Activated naive CD4-positive, alpha-beta T cell treated with Interleukin-2 at 50 U/mL for 16 hours (primary cell): ENCODE measurements at places on chromosomes 5 and 9.
A peak's percentile ranks its signal among the peaks of the same experiment; 100 is the strongest.

DNA sequence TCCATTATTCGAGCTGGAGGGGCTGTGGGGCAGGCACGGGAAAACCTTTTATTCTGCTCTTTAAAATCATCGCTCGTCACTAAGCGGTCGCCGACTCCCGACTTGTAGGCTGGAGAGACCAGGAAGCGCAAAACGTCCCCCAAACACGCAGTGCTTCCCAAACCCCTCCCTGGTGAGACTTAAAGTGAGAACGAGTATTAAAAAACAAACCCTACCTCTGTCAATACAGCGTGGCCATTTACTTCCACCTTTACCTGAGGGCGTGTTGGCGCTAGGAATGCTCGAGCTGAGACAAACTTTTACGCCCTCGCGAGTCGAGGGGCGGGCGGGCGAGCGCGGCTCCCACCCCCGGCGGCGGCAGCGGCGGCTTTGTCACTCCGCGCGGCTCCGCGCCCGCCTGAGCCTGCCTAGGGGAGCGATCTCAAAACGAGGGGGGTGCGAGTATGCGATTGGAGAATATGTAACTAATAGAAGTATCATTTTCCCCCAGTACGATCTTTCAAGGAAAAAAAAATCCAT lies at the start of gene NR2F1-AS1:
TSS of gene NR2F1-AS1 (minus strand) at position 293 of the 519 bp plus-strand sequence.
- DNase-seq: no peak

DNA sequence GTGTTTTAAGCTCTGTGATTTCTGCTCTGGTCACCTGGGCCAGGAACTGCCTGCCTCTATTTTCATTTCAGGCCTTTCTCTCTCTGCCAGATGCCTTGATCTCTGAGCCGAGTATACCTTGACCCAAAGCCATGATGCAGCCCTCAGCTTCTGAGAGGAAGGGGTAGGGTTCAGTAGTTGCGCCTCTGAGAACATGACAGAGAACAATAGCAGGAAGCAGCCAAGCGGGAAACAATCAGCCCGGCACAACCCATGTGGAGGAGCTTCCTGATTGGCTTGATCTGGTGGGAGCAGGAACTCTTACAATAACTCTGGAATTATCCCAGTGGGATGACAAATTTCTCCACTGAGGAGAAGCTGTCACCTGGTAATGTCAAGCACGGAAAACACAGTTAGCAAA lies 127.4 kb downstream of the PALM2AKAP2 start:
- DNase-seq: no peak

DNA sequence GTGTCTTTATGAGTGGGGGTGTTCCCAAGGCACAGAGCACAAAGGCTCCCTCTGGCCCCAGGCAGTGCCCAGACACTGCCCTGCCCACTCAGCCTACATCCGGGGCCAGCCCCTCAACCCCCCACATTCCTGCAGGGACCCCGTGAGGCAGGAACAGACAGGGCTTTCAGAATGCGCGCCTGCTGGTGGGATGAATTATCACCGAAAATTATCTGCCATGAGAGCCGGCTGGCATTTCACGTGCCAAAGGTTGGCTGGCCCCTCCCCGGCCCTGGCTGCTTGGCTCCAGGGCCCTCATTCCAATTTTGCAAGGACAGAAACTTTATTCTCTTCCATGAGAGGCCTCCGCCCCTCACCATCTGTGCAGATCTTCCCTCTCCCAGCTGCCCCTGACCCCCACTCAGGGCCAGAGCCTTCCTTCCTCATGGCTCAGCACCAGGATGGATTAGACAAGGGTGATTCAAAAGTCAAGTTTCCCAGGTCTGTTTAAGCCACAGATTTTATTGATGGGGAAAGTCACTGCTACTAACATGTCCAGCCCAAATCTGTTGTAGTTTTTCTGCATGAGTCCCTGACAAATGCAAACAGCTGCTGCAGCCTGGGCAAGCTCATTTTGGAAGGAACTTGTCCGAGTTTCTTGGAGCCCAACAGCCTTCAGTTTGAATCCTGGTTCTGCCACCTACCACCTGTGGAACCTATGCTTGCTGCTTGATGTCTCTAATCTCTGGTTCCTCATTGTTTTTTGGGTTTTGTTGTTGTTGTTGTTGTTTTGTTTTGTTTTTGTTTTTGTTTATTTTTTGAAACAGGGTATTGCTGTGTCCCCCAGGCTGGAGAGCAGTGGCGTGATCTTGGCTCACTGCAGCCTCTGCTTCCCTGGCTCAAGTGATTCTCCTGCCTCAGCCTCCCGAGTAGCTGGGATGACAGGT lies 32.3 kb upstream of the WDR38 start:
- DNase-seq: no peak

DNA sequence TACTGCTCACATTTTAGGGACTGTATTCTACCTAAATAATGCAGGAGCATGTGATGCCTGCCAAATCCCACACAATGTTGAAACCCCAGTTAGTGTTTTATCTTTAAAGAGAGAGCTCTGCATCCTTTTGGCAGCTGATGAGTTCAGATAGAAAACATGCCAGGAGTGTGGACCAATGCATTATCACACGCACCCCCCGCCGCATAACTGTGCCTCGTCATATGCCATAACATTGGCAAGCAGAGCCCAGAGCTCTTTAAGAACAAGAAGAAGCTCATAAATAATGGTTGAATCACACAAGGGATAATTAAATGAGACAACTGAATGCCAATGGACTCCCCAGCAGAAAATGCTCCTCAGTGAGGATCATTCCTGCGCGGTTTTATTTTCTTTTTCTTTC lies 52.8 kb upstream of the RORB start:
- no peak for DNase-seq

DNA sequence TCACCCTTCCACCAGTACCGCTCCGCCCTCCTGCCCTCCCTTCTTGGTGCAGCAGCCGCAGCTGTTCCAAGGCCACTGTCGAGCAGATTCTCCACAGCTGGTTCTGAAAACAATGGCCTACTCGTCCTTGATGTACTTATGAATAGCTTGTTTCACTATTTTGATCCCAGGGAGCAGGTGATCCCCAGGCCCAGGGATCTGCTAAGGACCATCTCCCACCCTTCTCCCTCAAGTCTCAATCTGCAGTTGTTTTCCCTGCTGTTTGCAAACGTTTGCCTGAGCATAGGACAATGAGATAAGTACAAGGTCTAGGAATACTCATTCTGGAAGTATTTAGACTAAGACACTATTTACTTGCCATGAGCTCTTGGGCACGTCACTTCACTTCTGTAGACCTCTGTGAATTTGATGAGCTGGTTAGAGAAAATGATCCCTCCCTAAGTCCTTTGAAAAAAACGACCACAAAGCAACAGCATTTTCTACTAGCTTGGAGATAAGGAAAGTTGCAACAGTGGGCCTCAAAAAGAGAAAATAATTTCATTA lies 1.8 kb downstream of the LURAP1L start:
- DNase-seq: no peak

- DNase-seq: no peak
Observed at GRCh38 chr5:26691486-26691885, 346.9 kb downstream of the CDH9 start.

DNA sequence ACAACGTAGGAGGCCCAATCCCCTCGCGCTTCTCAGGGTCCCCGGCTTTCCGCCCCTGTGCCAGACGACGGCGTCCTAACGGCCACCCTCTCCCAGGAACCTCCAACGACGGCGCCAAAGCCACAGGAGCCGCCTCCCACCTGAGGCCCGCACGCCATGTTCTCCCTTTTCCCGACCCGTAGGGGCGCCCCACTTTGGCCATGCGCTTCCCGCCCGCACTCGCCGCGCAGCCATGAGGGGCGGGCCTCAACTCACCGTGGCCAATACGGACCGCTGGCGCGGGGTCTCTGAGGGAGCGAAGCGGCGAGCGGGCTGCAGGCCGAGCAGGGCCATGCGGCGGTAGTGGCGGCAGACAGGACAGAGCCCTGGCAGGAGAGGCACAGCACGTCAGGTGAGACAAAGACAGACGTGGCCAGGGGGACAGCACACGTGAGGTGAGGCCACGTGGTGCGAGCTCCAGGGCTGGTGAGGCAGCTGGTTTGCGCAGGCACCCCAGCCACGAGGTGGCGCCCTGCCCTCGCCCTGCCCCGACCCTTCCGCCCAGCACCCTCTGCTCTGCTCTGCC lies 1005.5 kb upstream of the PTPRD start:
- DNase-seq: no peak

GRCh38 chr9:110447476-110447875 lies 109.8 kb upstream of the TXNDC8 start:
- no peak for DNase-seq

DNA sequence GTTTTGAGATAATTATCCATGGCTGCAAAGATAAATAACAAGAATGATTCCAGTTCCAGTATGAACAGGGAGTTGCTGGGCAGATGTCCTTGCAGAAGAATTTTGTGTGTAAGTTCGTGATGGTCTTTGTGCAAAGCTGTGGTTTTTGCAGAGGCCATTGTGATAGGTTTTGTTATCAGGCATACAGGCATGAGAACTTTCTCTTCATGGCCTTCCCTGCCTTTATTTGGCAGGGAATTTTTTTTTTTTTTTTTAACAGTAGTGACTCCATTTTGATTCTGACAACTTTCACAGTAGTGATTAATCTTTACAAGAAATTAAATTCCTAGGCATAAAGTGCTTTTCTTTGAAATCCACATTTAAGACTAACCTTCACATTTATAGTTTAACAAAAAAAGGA lies 1999.5 kb upstream of the CDH6 start:
- no peak for DNase-seq

DNA sequence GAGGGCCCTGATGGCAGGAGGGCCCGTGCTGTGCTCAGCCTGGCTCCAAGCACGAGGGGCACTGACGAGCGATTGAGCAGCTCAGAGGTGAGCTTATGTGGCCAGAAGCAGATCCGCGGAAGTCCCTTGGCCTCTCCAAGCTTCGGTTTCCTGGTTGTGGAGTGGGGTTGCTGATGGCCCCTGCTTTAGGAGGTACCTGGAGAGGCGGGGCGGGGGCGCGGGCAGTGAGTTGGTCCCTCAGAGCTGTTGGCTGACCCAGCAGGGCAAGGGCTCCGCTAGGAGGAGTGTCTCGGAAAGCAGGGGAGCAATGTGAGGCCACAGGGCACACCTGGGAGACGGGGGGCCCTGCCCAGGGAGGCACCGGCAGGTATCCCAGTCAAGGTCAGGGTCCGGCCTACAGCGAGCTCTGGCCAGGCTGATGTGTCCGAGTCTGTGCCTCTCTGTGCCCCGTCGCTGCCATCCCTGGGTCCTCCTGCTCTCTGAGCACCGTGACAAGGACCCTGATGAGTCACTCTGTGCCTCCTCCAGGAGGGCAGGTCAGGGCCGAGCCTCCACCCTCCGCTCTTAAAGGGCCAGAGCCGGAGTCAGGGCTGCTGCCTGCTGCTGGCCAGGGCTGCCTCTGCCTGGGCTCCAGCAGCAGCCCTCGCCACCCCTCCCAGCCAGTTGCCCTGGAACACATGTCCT lies 14.8 kb downstream of the NCS1 start:
- peak; percentile 6 for DNase-seq

- DNase-seq: no peak
Observed at GRCh38 chr5:43619380-43619779, 16.4 kb downstream of the NNT start.

DNA sequence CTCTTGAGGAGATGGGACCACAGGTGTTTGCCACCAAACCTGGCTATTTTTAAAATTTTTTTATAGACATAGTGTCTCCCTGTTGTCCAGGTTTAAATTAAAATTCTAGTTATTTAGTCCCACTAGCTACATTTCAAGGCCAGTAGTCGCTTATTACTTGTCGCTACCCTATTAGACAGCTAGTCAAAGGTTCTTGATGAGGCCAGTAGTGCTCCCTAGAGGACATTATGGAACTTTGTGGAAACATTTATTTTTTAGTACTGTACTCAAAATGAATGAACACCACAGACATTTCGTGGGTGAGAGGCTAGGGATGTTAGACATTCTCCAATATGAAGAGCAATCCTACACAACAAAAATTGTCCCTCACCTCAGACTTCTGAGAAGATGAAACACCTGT lies 14.4 kb upstream of the GRXCR2 start:
- no peak for DNase-seq

- no peak for DNase-seq
Observed at GRCh38 chr5:57582578-57583070, 100.0 kb upstream of the ACTBL2 start.

DNA sequence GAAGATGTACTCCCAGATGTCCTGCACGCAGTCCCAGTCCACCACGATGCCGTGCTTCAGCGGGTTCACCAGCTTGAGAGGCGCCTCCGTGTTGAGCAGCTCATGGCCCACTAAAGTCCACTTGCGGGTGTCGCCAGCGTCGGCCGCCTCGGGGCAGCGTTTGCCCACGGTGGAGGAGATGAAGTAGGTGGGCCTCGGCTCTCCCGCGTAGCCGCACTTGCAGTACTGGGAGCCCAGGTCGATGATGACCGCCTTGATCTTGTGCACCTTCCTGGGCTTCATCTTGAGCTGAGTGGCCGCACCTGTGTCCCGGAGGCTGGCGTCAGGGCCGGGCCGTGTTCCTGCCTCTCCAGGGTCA lies 278 bp downstream of the ACTL7B start:
- DNase-seq: no peak

- no peak for DNase-seq
Observed at GRCh38 chr9:92094655-92095054, 20.6 kb downstream of the SPTLC1 start.

DNA sequence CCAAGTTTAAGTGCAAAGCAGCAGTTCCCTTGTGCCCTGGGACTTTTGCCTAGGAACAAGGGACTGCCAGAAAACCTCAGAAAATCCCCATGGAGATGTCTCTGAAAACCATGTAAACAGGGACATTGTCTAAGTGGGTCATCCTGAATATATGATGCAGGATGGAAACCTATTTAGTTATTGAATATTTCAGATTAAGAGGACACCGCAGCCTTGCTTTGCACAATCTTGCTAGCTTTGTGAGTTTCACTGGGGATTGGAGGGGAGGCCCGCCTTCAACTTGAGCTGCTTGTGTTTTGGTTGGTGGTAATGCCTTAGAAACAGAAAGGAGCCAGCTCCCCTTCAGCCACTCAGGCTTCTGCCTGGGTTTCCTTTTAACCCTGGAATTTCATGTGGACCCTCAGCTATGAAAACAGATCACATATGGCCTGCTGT lies 112.8 kb downstream of the C9orf152 start:
- no peak for DNase-seq

- no peak for DNase-seq
Observed at GRCh38 chr5:150278046-150278730, 11.4 kb downstream of the CAMK2A start.

DNA sequence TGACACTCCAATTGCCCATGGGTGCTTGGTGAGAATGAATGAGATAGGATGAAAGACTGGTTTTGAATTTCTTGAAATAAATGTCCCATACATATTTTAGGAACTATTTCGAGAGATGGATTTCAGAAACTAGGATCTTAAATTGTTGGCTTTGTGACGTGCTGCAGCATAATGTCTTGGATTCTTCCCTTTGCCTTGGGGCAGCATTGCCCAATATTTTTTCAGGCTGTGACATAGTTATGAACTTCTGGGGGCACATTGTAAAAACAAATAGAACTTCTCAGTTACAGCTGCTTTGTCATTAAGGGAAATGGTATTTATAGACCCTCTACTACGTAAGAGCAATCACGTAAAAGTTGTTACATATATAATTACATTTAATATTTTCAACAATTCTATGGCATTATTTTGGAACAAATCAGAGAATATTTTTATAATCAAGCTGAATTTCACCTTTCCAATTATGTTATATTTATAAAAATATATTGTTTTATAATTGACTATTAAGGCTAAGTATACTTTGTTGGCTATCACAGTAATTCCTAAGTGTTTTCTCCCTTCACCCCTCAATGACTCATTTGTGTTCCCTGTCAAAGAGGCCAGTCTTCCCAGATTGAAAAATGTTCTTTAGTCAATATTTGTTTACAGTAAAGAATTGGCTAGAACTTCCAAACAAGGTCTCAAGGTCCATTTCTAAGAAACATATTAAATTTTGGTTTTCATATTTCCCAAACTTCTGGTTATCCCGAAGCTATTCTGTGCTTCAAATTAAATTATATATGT lies 1388.3 kb upstream of the ACO1 start:
- no peak for DNase-seq

GRCh38 chr9:111915425-111915758 lies 18.8 kb downstream of the UGCG start:
- no peak for DNase-seq
